SK-N-SH treated with all-trans-retinoic acid at 6 μM for 48 hours (cell line): ENCODE measurements at places on chromosomes 13 and 19.

GRCh38 chr13:76596216-76596615 lies 290.0 kb downstream of the KCTD12 start:
- no peak for ATAC-seq

- ATAC-seq = peak; percentile 74
These were observed at the start of gene SHISA2 for GRCh38 chr13:26051657-26052311. Gene SHISA2 (minus strand): TSS chr13:26052016. CDS start chr13:26050975, 1,041 bp downstream.

DNA sequence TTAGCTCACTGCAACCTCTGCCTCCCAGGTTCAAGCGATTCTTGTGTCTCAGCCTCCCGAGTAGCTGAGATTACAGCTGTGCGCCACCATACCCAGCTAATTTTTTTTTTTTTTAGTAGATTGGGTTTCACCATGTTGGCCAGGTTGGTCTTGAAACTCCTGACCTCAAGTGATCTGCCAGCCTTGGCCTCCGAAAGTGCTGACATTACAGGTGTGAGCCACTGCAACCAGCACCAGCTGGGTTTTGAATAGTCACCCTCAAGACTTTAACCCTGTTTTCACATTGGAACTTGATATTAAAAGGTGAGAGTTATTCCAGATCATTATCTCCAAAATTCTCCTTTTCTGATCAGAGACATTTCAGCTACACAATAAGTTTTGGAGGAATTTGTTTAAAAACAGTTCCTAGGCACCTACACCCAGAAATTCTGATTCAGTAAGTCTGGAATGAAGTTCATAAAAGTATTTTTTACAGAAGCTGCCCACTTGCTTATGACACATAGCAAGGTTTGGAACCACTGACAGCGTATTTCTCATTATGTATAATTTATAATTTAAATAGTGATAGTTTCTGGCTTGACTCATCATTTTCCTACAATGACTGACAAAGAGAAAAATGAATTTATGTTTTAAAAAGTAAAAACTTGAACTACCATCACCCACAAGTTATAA lies 417.3 kb downstream of the DIAPH3 start:
- no peak; the same call in 2 of the 3 replicates for ATAC-seq

DNA sequence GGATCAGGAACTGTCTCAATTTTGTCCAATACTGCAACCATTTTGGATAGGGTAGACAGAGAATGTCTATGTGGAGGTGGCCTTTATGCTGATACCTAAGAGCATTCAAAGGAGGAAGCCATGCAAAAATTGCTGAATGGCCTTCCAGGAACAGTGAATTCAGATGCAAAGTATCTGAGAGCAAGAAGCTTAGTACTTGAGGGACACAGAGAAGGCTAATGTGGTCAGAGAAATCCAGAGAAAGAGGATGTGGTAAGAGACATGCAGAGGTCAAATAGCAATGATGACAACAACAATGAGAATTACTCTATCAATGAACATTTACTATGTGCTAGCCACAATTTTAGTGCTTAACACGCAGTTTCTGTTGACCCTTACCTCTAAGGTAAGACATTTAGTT lies 785.6 kb upstream of the KLHL1 start:
- ATAC-seq = no peak

DNA sequence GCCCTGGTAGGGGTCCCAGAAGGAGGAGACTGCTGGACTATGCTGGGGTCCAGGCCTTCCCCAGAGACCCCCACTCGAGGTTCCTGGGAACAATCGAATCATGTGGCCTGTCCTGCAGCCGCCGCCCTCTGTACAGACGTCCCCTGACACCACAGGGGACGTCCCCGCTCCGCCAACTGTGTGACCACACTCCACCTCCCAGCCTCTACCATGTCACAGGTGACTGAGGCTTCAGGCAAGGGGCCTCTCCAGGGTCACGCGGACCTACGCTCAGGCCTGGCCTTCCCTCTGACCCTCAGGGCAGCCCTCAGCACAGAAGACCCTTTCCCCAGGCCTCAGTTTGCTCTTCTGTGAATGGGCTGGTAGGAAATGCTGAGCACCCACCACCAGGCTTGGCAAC lies 13.1 kb upstream of the TMEM161A start:
- ATAC-seq = no peak

DNA sequence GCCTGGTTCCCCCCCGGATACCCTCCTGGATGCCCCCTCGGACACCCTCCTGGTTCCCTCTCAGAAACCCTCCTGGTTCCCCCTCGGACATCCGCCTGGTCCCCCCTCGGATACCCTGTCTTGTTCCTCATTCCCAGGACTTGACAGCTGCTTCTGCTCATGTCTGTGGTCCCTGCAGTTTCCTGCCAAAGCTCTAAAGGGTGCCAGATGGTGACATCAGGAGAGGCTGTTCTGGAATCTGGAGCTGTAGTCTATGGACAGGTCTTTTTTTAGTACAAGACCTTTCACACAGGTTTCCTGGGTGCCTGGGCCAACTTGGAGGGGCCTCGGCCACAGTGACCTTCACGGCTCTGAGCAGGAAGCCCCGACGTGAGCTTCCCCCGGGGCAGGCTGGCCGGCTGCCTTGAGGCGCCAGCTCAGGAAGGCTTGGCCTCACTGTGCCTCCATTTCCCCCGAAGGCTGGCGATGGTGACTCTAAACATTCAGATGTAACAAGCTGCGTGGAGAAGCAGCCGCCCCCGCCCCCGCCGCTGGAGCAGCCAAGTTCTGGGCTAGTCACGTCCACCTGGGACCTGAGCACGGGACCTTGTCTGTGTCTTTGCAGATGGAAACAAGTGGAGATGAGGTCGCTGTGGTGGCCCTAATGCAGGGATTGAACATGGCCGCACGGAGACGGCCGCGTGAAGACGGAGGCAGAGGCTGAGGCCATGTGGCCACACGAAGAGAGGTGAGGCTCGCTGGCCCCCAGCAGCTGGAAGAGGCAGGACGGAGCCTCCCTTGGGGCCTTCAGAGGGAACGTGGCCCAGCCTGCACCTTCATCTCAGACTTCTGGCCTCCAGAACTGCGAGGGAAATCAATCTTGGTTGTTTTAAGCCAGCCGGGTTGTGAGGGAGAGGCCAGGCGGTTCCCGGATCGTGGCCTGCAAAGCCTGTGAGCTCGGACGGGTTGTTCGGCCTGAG lies 12.7 kb downstream of the SGTA start:
- no peak for ATAC-seq

GRCh38 chr19:53553865-53554791 lies 16.2 kb downstream of the ZNF331 start:
- peak; percentile 88 for ATAC-seq

- peak; percentile 75 for ATAC-seq
These were observed 1690.0 kb downstream of the PCDH9 start for GRCh38 chr13:65540175-65540574.

GRCh38 chr19:18558202-18558555 lies 509 bp downstream of the KXD1 start:
- ATAC-seq = peak; percentile 40

DNA sequence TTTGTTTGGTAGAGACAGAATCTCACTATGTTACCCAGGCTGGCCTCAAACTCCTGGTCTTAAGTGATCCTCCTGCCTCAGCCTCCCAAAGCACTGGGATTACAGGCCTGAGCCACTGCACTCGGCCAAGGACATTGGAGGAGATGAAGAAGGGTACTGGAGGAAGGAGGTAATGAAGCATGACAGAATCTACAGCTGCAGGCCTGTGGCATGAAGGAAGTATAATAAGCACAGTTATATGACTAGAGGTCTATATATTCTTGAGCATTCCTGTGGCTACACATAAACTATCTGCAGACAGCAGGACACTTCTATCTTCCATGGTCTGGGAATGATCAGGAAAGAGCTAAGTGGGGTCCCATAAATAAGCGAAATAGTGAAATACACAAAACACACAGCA lies 18.2 kb downstream of the ZNF565 start:
- no peak for ATAC-seq

- peak; percentile 52 for ATAC-seq
These were observed 396 bp downstream of the RTN2 start for GRCh38 chr19:45496349-45496953.

DNA sequence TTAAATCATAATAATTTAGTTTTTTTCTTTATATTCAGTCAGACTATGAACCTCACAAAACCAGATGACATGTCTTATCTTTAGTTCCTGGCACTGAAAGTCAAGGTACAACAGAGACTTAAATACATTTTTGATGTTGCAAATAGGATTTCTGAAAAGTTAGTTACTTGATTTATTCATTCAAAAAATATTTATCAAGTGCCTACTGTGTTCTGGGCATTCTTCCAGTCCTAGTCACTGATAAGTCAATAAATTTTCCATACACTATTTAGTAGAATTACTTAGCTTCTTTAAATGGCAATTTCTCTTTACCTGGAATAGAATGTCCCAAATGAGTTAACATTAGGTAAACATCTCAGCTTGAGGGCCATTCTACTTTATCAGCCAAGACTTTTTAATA lies 938.3 kb upstream of the PCDH9 start:
- no peak for ATAC-seq

- no peak for ATAC-seq
These were observed 1416.8 kb downstream of the OLFM4 start for GRCh38 chr13:54445453-54445852.

- ATAC-seq = no peak
These were observed 23.4 kb downstream of the CEBPG start for GRCh38 chr19:33396701-33397535.

DNA sequence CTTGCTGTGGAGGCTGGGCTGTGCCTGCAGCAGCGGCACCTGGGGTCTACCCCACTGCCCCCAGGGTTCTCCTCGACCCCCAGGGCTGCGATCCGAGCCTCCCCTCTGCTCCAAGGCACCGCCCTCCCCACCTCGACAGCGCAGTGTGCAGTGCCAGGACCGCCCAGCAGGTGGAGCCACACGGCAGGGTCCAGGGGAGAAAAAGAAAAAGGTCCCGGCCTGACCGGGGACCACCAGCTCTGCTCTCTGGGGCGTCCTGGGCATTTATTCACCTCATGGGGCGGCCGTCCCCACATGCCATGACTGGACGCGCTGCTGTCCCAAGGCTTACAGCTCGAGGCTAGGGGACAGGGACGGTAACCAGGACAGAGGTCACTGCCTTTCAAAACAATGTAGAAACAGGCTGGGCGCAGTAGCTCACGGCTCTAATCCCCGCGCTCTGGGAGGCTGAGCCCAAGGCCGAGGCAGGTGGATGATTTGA lies 10.6 kb downstream of the REXO1 start:
- ATAC-seq = peak; percentile 80

- ATAC-seq = no peak
These were observed 162.7 kb downstream of the POSTN start for GRCh38 chr13:37435881-37436280.

- ATAC-seq = peak; percentile 83
These were observed 931.0 kb upstream of the MIR17HG start for GRCh38 chr13:90416519-90416918.

GRCh38 chr13:78201411-78201810 lies 282.8 kb upstream of the EDNRB start:
- no peak for ATAC-seq

GRCh38 chr13:114148521-114148855 lies 16.1 kb upstream of the RASA3 start:
- no peak for ATAC-seq

GRCh38 chr19:50705422-50706019 lies 14.1 kb downstream of the SHANK1 start:
- peak; percentile 91 for ATAC-seq

GRCh38 chr13:30088312-30088855 lies 219.0 kb downstream of the KATNAL1 start:
- no peak for ATAC-seq

- ATAC-seq = peak; percentile 89
These were observed 41.8 kb upstream of the PNMA8B start for GRCh38 chr19:46537136-46538097.

DNA sequence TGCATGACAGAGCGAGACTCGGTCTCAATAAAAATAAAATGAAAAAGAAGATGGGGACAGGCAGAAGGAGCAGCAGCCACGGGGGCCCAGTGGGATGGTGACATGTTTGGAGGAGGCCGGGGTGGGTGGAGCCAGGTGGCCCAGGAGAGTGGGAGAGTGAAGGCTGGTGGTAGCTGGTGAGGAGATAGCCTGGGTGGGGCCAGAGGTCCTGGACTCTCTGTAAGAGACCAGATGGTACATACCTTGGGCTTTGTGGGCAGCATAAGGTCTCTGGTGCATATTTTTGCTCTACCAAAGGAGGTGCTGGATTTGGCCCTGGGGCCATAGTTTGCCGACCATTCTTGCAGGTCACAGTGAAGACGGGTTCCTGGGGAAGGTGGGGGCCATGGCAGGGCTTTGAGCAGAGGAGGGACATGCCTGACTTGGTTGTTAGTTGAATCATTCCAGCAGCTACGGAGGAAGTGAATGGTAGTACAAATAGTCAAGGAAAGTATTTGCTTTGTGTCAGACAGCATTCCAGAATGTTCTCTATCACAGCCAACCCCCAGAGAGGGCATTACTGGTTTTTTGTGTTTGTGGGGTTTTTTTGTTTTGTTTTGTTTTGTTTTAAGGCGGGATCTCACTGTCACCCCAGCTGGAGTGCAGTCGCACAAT lies 69.1 kb downstream of the ARHGEF18 start:
- ATAC-seq = no peak; the same call in 2 of the 3 replicates

DNA sequence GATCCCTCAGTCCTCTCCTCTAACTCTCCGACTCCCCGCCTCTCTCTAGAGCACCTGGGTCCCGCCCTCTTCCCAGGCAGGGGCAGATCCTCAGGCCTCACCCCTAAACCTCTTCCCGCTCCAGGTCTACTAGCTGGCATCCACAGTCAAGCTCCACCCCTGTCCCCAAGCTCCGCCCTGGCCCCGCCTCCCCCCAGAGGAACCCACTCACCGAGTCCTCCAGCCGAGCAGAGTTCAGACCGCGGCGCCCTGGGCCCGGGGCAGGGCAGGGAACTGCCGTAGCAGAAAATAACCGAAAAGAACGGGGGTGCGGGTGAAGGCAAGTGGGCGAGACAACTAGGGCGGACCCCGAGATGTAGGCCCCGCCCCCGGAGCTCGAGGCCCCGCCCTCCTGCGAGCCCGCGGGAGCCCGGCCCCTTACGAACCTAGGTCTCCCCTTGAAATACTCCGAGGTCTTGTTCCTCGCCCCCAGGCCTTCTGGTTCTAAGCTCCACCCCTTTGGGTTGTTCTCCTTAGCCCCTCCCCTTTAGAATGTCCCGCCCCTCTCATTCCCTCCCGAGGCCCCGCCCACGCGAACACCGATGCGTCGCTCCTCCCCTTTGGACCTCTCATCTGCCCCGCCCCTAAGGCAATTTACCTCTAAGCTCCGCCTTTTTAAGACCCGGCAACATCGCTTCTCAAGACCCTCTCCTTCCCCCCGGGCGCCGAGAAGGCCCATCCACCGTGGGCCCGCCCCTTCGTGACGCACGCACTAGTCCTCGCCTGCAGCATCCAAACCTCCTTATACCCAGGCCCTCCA lies at the start of gene GGN:
GGN (minus strand) TSS at position 485 of the 799 bp plus-strand sequence. CDS start 773 bp downstream, outside the sequence.
- peak; percentile 79 for ATAC-seq
